ENCODE measurements at places on chromosomes 4 and X.

- DNase-seq = peak; percentile 23
Measured at GRCh38 chr4:146916479-146917076, 29.1 kb downstream of the TTC29 start.

DNA sequence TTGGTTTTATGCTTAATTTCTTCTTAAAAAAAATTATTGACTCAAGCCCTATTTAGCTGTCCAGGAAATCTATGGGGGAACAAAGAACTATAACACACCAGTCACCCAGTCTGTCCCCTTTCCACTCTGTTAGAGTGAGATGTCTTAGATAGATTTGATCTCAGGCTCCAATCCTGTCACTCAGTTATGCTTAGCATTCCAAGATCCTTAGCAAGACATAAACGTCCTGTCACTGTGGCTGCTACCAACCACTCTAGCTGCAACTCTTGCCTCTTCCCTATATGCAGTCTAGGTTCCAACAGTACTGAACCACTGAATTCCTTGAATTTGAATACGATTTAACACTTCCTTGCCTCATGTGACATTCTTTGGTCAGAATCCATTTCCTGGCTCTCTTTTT lies 241.9 kb upstream of the NWD2 start:
- no peak for DNase-seq

DNA sequence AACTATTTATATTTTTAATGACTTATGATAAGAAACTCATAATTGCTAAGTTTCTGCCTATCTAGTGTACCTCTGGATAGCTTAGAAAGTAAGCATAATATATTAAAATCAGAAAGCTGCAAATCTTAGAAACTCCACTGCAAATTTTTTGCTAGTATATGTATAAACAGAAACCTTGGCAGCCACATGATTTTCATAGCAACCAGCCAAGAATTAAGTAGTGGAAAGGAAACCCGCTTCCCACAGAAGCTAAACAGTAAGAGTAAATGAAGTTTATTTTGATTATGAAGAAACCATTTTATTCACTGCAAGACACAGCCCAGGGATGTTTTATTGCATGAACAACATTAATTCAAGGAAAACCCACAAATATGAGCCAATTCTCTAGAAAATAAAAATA lies 872.5 kb upstream of the ADGRL3 start:
- no peak for DNase-seq

- DNase-seq = peak; percentile 21
Measured at GRCh38 chr4:173519111-173520101, 10.6 kb downstream of the HAND2 start.

- DNase-seq = no peak
Measured at GRCh38 chrX:11647138-11647537, 18.6 kb downstream of the ARHGAP6 start.

GRCh38 chr4:27917381-27917780 lies 1056.7 kb downstream of the STIM2 start:
- DNase-seq = no peak

- DNase-seq = peak; percentile 67
Measured at GRCh38 chrX:12970691-12971202, 4.2 kb upstream of the TMSB4X start.

DNA sequence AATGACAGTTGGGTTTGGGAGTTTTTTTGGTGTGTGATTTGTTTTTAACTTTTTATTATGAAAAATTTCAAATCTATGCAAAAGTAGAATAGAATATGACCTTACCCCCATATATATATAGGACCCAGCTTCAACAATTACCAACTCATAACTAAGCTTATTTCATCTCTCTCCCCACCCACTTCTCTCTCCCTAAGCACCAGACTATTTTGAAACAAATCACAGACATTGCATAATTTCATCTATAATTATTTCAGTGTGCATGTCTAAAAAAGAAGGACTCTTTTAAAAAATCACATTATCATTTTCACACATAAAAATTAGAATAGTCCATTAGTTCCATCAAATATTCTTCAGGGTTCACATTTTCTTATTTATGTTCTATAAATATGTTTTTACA lies 28.3 kb upstream of the NKX6-1 start:
- no peak for DNase-seq

GRCh38 chr4:141074098-141074878 lies 59.0 kb downstream of the RNF150 start:
- DNase-seq = no peak

- peak; percentile 80 for DNase-seq
Measured at GRCh38 chr4:101039367-101039766, 308.0 kb downstream of the PPP3CA start.

DNA sequence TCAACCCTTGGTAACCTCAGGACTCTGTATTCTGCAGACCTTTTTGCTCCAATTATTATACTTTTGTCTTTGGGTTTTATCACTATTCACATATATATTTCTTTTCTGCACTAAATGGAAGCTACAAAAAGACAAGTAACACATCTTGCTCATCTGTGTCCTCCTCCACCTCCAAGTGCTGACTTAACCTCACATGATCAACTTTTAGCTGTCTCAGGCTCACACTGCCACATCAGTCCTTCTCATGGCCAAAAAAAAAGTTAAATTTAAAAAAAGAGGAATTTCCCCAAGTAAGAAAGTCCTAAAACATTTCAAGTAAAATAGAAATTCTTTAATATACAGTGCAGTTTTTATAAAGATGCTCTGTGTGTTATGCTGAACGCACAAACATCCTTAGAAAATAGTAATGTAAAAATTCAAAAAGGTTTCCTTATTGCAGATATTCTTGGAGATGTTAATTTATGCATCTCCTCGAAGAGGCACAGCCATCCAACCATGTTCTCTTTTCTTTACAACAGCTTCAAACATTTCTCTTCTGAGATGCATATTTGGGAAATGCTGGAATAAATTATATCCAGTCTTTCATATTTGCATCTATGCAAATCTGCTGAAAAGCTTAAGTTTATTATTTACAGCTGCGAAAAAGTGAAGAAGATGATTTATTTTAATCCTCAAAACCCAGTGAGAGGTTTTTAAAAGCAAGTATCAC lies 37.6 kb downstream of the ARAP2 start:
- no peak for DNase-seq

DNA sequence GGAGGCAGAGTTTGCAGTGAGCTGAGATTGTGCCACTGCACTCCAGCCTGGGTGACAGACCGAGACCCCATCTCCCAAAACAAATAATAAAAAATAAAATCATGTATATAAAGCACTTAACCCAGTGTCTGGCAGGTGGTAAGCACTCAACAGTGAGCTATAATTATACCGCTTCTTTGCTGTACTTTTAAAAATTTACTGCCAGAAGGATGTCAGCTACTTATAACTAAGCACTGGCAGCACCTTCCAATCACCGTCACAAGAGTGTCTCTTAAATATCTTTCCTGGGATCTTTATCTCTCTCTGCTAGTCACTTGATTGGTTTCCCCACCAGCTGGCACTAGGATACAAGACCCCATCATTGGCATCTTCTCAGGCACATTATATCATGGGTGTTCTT lies 53.9 kb upstream of the DAPP1 start:
- DNase-seq = no peak

DNA sequence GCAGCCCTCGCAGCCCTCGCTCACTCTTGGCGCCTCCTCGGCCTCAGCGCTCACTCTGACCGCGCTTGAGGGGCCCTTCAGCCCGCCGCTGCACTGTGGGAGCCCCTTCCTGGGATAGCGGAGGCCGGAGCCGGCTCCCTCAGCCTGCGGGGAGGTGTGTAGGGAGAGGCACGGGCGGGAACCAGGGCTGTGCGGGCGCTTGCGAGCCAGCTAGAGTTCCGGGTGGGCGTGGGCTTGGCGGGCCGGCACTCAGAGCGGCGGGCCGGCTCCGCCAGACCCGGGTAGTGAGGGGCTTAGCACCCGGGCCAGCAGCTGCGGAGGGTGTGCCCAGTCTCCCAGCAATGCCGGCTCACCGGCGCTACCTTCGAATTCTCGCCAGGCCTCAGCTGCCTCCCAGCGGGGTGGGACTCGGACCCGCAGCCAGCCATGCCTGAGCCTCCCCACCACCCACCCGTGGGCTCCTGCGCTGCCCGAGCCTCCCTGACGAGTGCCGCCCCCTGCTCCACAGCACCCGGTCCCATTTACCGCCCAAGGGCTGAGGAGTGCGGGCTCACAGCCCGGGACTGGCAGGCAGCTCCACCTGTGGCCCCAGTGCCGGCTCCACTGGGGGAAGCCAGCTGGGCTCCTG lies 1.4 kb upstream of the AADAT start:
- no peak for DNase-seq

- DNase-seq = no peak
Measured at GRCh38 chr4:88327665-88328064, 43.3 kb upstream of the PPM1K start.

GRCh38 chr4:80099671-80100070 lies 26.6 kb upstream of the ANTXR2 start:
- DNase-seq = no peak

GRCh38 chrX:130120321-130120731 lies 10.0 kb upstream of the ELF4 start:
- peak; percentile 37 for DNase-seq

DNA sequence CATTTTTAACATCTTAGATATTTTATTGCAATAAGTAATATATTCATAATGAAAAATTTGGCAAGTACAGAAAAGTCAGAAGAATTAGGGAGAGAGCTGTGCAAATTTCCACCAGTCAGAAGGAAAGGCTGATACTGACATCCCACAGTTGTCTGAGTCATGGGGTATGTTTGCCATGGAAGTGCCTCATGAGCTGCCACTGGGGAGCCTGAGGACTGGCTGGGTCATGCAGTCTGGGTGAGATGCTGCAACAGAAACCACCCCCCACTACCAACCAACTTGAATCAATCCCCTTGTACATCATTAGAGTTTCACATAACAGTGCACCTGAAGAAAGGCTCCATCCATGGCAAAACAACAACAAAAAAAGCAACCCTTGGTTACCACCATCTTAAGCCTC lies 45.2 kb upstream of the ENPP6 start:
- DNase-seq = peak; percentile 44

DNA sequence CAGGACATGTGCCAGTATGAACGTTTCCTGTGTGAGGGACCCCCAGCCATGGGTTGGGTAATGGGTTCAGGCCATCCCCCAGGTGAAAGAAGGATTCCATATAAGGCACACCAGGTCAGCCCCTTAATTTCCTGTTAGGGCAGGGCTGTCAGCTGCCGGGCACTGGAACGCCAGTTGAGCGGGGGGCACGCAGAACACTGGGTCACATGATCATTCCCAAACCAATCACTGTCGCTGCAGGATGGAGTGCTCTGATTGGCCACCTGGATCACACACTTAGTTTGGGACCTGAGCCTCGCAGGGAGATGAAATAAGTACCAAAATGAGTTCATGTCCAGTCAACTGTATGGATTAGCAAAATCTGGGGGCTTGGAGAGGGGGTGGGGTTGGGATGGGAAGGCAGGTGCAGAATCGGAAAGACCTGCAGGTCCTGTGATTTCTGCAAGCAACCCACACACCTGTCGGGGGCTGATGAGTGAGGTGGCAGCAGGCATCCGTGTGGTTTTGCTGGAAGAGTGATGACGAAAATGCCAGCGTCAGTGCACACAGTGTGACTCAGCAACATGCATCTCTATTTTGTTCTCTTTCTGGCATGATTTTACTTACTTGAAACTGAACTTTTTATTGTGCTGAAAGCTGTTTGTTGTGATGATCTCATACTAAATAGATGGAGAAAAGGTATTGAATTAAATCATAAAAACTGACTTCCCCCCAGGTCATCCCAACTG lies 32.2 kb downstream of the RNF212 start:
- DNase-seq = peak; percentile 68

DNA sequence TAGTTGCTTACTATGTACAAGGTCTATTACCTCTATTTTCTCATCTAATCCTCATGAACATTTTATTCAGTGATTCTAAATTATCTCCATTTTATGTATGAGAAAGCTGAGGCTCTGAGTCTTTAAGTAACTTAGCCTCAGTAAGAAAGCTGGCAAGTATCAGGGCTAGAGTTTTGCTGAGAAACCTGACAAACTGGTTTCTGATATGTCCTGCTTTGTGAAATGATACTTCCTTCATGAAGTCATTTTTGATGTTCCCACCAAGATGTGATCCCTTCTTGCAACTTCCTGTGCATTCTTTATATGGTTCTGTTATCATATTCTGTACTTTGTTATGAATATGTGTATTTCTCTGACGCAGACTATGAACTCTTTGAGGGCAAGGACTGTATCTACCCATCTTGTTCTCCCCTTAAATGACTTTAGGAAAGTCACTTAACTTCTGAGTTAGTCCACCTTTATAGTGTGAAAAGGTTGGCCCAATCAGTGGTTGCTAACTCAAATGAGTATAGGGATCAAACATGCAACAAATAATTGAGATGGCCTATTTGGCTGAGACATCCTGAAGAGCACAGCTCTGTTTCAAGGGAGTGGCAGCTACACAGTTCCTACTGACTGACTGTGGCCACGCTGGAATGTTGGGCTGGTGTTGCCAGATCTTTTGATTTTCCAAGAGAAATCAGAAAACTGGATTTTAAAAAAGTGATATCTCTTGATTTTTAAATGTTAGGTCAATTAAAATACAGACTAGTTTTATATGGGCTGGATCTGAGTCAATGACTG lies 127.9 kb upstream of the AMOT start:
- no peak for DNase-seq

DNA sequence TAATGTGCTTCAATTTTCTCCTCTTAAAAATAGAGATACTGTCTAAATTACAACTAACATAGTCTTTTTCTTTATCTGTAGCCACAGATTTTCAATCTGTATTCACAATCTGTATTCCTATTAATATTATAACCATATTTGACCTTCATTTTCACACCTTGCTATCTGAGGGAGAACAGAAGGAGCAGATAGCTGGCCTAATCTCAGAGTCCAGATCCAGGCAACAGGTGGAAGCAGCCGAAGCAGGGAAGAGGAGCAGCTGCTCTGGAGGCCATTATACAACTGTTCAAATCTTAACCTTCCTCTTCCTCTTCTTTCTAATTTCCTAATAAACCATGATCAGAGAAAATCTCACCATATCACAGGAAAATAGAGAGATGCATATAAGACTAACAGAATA lies 14.2 kb downstream of the SEPSECS start:
- no peak for DNase-seq

- no peak for DNase-seq
Measured at GRCh38 chrX:149498767-149499166, 6.3 kb downstream of the IDS start.

GRCh38 chrX:39900777-39901170 lies 197.0 kb downstream of the BCOR start:
- DNase-seq = no peak

DNA sequence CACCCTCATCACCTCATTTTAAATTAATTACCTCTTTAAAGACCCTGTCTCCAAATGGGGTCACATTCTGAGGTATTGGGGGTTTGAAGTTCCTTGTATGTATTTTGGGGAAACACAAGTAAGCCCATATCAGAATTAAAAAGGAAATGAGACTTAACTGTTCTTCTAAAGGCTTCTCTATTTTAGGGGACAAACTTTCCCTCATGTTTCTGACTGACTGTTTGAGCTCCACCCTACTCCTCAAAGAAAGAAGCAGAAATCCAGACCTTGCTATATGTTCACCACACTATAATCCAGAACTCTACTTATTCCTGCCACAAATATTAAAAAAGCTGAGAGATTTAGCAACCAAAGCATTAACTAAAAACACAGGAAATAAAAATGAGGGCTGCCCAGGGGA lies 258.8 kb downstream of the ARHGAP24 start:
- DNase-seq = no peak
